IPS DF 19.7 (cell line): ENCODE measurements at places on chromosomes 1 and 21.

DNA sequence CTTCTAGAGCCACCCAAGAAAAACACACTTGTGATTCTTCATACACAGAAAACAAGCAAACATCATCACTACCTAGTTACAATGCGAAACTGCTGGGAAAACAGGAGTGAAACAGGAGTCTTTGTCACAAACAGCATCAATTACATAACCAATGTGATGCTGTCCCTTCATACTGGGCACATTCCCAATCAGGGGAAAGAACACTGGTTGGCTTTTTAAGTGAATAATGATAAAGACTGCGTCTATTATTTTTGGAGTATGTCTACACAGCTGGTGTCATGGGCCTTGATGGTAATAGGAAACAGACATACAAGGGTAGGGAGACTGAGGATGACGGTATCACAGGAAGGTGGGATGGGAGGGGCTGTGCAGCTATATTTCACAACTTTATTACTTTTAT is 43.3 kb downstream of the SIPA1L2 start:
- no peak for DNase-seq

- DNase-seq = no peak
These were observed 38.3 kb upstream of the PRSS38 start for GRCh38 chr1:227777156-227777555.

DNA sequence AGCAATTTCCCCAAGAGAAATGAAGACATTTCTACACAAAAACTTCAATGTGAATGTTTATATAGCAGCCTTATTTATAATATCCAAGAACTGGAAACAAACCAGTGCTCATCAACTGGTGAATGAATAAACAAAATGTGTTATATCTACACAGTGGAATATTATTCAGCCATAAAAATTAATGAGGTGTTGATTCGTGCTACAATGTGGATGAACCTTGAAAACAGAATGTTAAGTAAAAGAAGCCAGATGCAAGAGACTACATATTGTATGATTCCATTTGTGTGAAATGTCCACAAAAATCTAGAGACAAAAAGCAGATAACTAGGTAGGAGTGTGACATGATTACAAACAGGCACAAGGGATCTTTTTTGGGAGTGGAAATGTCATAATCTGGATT is 110.0 kb downstream of the CD247 start:
- no peak for DNase-seq

GRCh38 chr1:3423245-3423829 is 31.1 kb upstream of the ARHGEF16 start:
- DNase-seq = no peak

- no peak for DNase-seq
These were observed 256.4 kb downstream of the KCNJ6 start for GRCh38 chr21:37659874-37660273.

GRCh38 chr21:45320261-45321025 is 32.7 kb upstream of the POFUT2 start:
- no peak for DNase-seq

- DNase-seq = no peak
These were observed 149.4 kb downstream of the ELAVL4 start for GRCh38 chr1:50257940-50258685.

- no peak for DNase-seq
These were observed 115.8 kb upstream of the SPAG17 start for GRCh38 chr1:118300808-118301207.

DNA sequence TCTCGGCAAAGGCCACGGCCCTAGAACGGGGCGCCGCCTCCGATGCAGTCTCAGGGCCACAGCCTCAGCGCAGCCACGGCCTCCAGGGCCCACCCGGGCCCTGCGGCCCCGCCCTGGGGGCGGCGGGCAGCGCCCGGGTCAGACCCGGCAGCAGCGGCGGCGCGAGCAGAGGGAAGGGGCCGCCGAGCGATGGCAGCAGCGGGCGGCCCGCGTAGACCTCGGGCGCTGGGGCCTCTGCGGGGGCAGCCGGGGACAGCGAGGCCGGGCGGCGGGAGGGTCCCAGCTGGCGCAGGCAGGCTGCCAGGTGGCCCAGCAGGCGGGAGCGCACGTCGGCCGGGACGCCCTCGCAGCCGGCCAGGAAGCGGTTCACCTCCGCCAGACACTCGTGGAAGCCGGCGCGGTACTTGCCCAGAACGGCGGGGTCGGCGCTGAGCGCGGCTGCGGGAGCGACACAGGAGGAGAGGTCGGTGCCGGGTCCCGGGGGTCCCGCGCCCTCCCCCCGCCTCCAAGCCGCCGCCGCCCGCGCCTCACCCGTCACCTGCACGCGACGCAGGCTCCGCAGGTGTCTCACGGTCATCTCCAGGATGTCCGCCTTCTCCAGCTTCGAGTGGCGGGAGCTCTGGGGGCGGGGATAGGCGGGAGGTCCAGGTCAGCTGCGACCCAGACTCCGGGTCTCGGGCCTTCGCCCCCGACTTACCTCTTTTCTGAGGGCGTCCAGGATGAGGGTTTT is 737 bp downstream of the HES4 start:
- no peak for DNase-seq

- no peak for DNase-seq
These were observed 14.0 kb downstream of the NES start for GRCh38 chr1:156663178-156663577.

GRCh38 chr1:12544992-12545391 is 73.0 kb downstream of the DHRS3 start:
- no peak for DNase-seq

DNA sequence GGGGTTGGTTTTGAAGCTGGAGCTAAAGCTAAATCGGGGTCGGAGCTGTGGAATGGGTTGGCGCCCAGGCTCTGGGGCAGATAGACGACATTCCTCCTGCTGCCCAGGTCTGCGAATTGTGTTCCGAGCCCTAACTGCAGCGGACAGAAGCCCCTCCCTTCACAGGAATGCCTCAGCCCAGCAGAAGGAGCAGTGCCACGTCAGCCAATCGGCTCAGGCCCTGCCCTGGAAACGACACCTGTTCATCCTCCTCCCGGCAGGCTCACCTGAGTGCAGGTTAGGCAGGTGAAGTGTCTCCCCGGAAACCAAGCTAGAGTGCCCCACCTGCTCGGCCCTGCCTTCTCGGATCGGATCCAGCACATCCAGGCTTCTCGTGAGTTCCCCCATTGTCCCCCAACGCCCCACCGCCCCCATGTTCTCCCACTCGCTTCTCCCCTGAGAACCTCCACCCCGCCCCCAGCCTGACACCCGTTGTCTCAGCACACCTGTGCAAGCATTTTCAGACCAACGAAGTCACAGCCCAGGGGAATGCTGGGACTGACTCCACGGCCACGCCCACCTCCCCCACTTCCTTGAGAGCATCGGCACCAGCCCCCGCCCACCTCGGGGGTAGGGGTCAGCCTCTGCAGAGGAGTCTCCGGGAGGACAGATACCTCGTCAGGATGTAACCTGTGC is 775 bp downstream of the TMEM125 start:
- peak; percentile 97 for DNase-seq

DNA sequence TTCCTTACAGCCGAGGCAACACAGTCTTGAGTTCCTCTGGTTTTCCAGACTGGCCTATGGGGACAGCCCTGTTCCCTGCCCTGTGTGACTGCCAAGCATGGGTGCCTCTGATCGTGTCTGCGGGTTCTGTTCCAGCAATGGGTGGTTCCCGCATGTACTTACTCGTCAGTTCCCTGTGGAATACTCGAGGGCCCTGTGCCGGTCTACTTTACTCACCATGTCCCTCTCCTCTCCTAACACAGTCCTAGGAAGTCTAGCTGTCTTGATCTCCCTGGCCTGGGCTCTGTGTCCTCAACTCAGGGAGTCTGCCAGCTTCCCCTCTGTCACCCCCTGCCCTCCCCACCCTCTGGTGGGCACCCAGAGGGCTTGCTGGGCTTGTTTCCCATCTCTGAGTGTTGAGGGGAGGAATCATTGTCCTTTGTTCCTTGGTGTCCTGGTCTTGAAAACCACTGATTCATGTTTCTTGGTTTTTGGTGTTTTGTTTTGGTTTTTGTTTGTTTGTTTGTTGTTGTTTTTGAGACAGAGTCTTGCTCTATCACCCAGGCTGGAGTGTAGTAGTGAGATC is 36.0 kb downstream of the TRAPPC10 start:
- DNase-seq = no peak

GRCh38 chr1:18531503-18531845 is 50.7 kb downstream of the KLHDC7A start:
- no peak for DNase-seq

- DNase-seq = no peak
These were observed 10.5 kb upstream of the CNTN2 start for GRCh38 chr1:205032508-205032907.

DNA sequence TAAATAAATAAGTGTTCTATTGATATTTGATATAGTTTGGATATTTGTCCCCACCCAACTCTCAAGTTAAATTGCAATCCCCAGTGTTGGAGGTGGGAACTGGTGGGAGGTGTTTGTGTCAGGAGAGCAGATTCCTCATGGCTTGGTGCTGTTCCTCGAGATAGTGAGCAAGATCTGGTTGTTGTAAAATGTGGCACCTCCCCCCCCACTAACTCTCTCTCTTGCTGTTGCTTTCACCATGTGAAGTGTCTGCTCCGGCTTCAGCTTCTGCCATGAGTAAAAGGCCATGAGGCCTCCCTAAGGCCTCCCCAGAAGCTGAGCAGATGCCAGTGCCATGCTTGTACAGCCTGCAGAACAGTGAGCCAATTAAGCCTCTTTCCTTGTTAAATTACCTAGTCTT is 20.8 kb downstream of the FRRS1 start:
- no peak for DNase-seq
